AG04450 (cell line): ENCODE measurements at places on chromosomes 3 and 15.

GRCh38 chr3:53602866-53603265 is 108.5 kb downstream of the CACNA1D start:
- no peak for DNase-seq

DNA sequence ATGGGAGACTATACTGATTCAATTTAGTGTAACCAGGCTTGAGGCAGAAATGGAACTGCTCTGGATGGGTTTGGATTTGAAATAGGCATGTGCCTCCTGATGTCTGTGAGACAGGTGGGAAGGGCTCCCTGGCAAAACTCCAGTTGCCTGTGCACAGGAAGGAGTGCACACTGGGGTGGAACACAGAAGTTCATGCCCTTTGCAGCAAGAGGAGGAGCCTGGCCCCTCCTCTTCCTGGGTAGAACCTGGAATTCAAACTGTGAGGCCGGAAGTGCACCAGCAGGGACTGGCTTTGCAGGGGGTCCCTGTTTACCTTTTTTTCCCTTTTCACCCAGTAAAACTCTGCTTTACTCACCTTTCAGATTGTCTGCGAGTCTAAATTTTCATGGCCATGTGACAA is 99.9 kb downstream of the GMPS start:
- DNase-seq: no peak

- DNase-seq: no peak
Observed at GRCh38 chr15:59556380-59556779, 55.2 kb upstream of the GCNT3 start.

DNA sequence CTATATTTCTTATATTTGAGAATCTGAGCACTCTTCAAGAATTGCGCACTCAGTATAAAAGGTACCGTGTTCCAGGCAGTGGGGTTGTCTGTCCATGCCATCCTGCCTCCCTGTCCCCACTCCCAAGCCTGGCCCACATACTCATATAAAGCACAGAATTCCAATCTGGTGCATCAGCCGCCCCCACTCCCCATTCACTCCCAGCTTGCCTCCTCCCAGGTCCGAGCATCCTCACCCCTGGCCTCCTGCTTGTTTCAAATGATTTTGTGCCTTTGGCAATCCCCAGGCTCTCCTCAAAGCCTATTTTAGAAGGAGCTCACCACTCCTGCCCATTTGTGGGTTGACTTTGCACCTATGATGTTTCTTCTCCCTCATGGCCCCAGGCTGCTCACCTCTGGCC is 22.2 kb upstream of the IGF1R start:
- DNase-seq: no peak

- DNase-seq: no peak
Observed at GRCh38 chr3:109743981-109744380, 406.6 kb upstream of the DPPA4 start.

GRCh38 chr3:147132168-147132567 is 274.2 kb downstream of the ZIC4 start:
- DNase-seq: no peak

GRCh38 chr3:14699643-14700042 is 24.7 kb downstream of the C3orf20 start:
- no peak for DNase-seq

- no peak for DNase-seq
Observed at GRCh38 chr3:24161841-24162240, 216.8 kb downstream of the NR1D2 start.

DNA sequence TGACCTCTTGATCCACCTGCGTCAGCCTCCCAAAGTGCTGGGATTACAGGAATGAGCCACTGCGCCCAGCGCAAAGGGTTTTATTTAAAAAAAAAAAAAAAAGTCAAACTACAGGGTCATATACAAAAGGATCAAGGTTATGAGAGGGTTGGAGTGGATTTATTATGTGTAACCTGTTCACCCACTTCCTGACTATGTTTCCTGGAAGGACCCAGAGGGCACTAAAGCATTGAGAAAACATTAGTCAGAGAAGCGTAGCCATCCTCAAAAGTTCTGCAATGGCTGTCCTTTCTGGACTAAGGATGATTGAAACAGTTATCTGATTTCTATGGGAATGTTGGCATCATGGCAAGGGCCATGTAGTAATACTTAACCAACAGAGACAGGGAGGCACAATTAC is 7.3 kb upstream of the SCAPER start:
- DNase-seq: no peak

DNA sequence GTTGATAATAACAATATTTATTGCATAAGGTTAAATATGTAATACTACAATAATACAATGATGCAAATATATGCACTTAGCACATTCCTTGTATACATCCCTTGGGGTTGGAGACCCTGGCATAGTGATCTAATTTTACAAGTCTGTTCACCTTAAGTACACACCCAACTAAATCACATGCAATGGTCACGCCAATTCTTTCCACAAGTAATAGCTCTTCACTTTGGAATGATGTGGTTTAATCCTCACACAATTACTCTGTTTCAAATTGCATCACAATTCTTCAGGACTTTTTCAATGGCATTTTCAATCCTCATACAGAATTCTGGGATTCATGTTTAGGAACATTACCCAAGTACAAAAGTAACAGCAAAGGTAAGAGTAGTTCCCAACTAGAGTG is 27.3 kb upstream of the SPRED1 start:
- DNase-seq: no peak
